ENCODE measurements at places on chromosomes 5 and 9.

GRCh38 chr5:57303985-57304384, 130.1 kb downstream of the GPBP1 start:
- H3K27ac ChIP-seq: no peak overlapping the region
- no peaks in the 10 kb centered on the region for H3K36me3 ChIP-seq
- no peak overlapping the region for H3K4me3 ChIP-seq
- no peak for DNase-seq
- no peaks in the 10 kb centered on the region for H3K27me3 ChIP-seq
- no peaks in the 10 kb centered on the region for H3K4me1 ChIP-seq

DNA sequence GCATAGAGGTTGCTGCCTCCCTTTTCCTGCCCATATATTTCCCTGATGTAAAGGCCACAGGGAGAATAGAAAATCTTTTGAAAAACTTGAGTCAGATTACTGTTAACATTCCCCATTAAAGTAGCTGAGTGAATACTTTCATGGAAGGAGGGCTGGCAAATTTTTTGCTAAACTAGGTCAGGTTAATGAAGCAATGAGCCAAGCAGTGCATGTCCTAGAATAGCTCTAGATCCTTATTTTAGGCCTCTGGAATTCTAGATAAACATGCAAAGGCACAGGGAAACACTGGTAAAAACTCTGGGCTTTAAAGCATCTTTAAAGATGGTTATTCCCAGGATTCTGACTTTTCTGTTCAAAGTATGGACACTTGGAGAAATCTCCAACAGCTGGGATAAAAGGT, 27.9 kb downstream of the TTC1 start:
- H3K27ac ChIP-seq: no peak overlapping the region
- no peak for DNase-seq
- H3K36me3 ChIP-seq: peaks cover 10% of the 10 kb centered on the region
- no peak overlapping the region for H3K4me3 ChIP-seq
- no peaks in the 10 kb centered on the region for H3K4me1 ChIP-seq

DNA sequence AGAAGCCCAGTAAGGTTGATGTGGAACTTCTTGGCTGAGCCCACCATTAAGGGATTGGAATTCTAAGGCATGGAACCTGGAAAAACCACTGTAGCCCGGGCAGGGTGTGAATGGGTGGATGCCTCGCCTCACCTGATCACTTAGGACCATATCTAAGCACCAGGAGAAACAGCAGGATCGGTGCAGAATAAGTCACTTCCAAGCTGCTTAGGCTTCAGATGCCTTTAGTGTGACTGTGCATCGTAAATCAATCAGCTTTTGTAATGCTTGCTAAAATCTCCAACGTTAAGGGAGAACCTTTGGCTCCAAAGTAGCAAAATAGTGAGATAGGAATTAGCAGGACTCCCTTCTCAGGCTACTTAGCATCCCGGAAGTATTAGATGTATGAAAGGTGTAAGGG, 103.9 kb upstream of the MEGF10 start:
- no peaks in the 10 kb centered on the region for H3K4me1 ChIP-seq
- no peak overlapping the region for H3K27ac ChIP-seq
- no peak overlapping the region for H3K4me3 ChIP-seq

- DNase-seq: no peak
- H3K27ac ChIP-seq: no peak overlapping the region
- peaks cover 42% of the 10 kb centered on the region for H3K36me3 ChIP-seq
- no peaks in the 10 kb centered on the region for H3K27me3 ChIP-seq
Measured at GRCh38 chr9:132645306-132645705, 24.5 kb downstream of the DDX31 start.

- no peak overlapping the region for H3K4me3 ChIP-seq
Measured at GRCh38 chr5:72064801-72065570, 42.3 kb upstream of the MAP1B start.

GRCh38 chr9:105065098-105066088, 137.4 kb upstream of the ABCA1 start:
- no peak for DNase-seq
- H3K4me3 ChIP-seq: no peak overlapping the region
- H3K36me3 ChIP-seq: no peaks in the 10 kb centered on the region

- H3K36me3 ChIP-seq: no peaks in the 10 kb centered on the region
- H3K4me1 ChIP-seq: peaks cover 16% of the 10 kb centered on the region
- no peak overlapping the region for H3K4me3 ChIP-seq
- no peak for DNase-seq
- no peaks in the 10 kb centered on the region for H3K27me3 ChIP-seq
- no peak overlapping the region for H3K27ac ChIP-seq
Measured at GRCh38 chr5:108813673-108814072, 66.0 kb downstream of the FER start.

GRCh38 chr5:97143704-97144103, 1.3 kb upstream of the LIX1 start:
- no peak overlapping the region for H3K4me3 ChIP-seq
- H3K27ac ChIP-seq: no peak overlapping the region
- no peak for DNase-seq
- H3K27me3 ChIP-seq: no peaks in the 10 kb centered on the region
- H3K4me1 ChIP-seq: peaks cover 21% of the 10 kb centered on the region

- no peak for DNase-seq
- H3K27ac ChIP-seq: no peak overlapping the region
- H3K36me3 ChIP-seq: no peaks in the 10 kb centered on the region
- H3K4me1 ChIP-seq: peaks cover 12% of the 10 kb centered on the region
Measured at GRCh38 chr5:2133080-2133479, 250.4 kb upstream of the IRX4 start.

DNA sequence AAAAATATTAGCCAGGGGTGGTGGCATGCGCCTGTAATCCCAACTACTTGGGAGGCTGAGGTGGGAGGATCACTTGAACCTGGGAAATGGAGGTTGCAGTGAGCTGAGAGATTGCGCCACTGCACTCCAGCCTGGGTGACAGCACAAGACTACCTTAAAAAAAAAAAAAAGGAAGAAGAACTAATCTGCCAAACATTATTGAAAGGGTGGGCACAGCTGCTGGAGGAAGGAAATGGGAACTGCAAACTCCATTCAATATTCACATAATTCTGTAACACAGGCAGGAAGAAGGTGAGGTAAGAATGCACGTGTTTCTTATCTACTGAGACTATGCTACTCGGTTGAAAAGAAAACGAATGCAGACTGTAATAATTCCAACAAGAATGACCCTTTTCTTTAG, 121.1 kb upstream of the GNA14 start:
- no peaks in the 10 kb centered on the region for H3K4me1 ChIP-seq
- H3K36me3 ChIP-seq: no peaks in the 10 kb centered on the region
- no peak overlapping the region for H3K4me3 ChIP-seq

Measured in cardiac muscle cell (in vitro differentiated cells and primary cell).